ENCODE measurements at places on chromosomes 11 and 22.

GRCh38 chr22:42889304-42889703 lies 32.2 kb upstream of the ARFGAP3 start:
- DNase-seq, result no peak

DNA sequence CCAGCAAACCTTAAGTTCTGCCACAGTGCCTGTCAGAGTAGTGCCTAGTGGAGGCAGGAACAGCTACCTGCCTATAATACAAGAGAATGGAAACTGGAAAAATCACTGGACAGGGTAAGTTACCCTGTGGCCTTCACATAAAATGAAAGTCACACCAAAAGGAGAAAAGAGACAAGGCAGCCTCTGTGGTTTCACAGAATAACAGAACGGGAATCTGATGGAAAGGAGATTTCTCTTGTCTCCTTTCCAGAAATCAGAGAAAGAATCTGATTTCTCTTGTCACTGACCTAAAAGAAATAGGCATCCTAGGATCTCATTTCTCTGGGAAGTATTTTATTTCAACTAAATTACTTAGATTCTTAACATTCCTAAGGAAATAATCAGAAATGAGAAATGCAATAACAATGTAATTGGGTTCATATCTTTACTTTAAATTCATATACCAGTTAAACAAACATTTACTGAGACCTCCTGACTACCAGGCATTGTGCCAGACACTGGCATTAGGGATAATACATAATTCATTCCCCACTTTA lies 41.6 kb downstream of the PRCP start:
- no peak for DNase-seq

DNA sequence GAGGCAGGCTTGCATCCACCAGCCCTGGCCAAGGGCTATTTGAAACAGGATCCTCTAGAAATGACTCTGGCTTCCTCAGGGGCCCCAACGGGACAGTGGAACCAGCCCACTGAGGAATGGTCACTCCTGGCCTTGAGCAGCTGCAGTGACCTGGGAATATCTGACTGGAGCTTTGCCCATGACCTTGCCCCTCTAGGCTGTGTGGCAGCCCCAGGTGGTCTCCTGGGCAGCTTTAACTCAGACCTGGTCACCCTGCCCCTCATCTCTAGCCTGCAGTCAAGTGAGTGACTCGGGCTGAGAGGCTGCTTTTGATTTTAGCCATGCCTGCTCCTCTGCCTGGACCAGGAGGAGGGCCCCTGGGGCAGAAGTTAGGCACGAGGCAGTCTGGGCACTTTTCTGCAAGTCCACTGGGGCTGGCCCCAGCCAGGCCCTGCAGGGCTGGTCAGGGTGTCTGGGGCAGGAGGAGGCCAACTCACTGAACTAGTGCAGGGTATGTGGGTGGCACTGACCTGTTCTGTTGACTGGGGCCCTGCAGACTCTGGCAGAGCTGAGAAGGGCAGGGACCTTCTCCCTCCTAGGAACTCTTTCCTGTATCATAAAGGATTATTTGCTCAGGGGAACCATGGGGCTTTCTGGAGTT lies 13.3 kb downstream of the IL10RA start:
- DNase-seq, result no peak

DNA sequence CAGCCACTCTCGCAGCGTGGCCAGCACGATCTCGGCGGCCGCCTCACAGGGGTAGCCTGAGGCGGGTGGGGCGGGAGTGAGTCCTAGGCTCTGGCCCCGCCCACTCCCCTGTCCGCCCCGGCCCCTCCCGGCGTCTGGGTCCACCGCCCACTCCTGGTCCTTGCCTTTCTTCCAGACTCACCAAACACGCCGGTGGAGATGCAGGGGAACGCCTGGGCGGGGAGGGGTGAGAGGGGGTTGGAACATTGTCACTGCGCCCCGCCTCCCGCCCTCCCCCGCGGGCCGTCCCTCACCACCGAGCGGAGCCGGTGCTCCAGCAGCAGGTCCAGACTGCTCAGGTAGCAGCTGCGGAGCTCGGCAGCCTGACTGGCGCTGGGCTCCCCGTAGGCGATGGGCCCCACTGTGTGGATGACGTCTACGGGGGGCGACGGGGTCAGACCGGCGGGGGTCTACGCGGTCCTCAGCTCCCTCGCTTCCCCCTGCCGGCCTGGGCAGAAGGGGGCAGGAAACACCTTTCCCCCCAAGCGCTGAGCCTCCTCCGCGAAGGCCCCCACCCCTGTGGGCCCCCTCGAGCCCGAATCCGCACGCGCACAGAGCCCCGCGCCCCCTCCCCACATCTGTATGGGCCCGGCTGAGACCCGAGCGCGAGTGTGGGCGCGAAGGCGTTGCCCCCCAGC lies 13.2 kb downstream of the OTUB1 start:
- DNase-seq, result no peak

- no peak for DNase-seq
Measured at GRCh38 chr11:46948378-46949131, 12.0 kb downstream of the CSTPP1 start.

DNA sequence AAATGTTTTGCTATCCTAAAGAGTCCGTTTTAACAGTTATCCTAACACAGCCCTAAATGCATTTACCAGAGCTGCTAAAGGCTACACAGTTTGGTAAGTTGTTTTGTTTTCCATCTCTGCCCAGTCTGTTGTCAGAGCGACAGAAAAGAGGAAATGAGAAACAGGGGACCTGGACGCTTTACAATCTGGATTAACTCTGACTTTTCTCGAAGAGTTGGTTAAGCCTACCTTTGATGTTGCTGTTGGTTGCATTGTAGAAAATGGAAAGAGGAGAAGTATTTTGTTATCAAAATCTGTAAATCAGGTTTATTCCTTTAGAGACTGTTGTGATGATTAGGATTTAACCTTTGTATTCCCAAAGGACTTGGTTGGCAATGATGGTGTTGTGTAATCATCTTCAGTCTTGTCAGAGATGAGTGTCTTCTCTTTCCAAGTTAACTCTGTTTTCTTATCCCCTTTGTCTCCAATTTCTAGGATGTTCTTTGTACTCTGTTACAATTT lies 481 bp downstream of the ANGPTL5 start:
- DNase-seq, result no peak

DNA sequence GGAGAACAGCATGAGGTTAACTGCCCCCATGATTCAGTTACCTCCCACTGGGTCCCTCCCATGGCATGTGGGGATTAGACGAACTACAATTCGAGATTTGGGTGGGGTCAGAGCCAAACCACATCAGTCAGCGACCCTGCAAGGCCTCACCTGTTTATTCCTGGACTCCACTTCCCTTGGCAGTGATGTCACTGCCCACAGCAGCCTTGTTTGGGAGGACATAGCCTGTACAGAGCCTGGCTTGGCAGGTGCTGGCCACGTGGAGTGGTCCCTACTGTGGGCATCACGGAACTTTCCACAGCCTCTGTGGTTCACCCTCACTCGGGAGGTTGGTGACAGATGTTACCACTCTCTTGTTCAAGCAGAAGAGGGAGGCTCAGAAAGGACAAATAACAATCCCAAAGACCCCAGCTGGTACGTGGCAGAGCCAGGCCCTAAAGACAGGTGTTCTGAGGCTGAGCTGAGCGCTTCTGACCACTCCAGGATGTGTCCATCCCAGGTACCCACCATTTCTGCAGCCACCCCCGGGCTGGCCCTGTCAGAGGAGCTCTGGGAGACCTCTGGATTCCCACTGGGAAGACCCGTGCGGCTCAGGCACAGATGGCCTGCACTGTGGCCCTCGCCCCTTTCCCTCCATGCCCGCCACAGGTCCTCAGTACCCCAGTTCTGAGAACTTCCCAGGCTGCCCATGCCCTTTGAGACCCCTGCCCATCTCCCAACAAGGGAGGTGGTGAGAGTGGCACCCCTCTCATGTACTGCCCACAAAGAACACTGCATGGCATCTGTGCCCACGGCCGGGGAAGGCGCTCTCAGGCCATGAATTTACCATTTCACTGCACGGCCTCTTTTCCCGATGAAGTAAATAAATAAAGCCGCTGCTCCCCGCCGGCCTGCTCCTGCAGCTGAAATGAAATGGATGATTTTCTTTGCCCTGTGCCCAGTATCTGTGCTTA lies 605.8 kb downstream of the TBC1D22A start:
- no peak for DNase-seq

DNA sequence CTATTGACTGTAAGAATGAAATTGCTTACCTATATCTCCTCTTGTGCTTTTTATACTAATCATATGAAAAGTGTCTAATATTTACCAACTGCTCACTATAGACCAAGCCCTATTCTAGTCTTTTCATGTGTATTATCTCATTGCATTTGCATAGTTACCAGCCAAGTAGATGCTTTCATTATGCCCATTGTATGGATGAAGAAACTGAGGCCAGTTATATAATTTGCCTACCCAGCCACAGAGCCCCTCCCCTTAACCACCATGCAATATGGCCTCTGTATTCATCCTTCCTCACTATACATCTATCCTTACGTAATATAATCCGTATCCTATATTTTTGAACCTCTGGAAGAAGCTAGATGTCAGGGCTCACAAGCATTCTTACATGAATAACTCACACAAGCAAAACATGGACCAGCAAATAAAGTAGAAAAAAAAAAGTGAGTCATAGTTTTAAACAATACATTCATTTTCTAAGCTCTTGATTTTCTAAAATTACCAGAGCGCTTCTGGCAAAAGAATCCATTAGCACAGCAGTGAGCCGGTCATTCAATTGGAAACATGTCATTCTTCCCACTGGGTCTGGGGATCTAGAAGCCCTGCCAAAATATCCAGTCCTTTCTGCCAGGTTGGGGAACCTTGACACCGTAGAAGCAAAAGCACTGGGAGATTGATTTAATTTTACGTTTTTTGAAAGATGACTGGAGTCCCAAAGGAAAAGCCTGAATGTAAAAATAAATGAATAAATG lies 80.0 kb downstream of the C11orf91 start:
- DNase-seq, result no peak

DNA sequence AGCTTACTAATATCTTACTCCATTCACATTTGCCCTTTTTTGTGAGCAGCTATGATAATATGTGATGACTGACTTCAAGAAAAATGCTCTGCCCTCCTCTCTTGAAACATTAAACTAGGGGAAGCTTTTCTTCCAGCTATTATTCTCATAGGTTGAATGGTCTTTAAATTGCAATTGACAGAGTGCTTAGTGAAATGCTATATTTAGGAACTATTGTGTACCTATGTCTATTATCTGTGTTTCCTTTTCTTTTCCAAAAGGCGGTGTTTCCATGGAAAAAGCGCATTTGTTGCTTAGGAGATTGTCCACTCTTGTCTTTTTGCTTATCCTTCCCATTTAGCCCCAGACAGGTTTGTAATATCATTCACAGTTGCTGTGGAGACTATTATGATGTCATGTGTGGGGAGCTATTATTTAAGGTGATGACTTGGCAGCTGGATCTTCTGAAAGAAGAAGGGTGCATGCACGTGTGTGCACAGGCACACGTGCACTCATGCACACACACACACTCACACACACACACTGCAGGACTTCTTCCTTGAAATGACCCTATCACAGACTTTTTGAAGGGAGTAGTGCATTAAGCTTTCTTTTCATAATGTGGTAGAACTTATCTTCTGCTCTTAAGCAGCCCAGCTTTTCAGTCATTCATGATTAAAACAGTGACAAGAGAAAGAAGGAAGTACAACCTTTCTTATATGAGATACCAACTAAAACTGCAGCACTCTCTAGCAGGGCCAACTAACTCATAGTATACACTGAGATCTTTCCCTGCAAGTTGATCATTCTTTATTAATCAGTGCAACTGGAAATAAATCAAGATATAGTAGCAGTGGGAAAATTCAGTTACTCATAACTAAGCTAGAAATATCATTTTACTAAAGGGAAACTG lies 340.8 kb upstream of the MTNR1B start:
- DNase-seq, result no peak

DNA sequence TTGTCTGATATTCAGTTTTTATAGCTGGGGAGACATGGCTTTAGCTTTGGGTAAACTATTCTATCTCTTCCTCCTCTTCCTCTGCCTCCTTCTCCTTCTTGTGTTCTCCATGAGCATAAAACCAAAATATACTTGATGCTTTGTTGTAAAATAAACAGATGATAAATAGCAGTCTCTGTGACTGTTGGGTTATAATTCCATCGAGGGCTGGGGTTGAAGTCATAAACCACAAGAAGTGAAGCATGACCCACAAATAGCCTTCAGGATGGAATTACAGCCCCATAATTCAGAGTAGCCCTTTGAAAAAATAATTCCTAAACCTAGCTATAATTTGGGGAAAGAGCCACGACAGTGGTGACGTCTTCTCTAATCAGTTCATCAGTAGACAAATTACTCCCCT lies 177.7 kb downstream of the SNX19 start:
- no peak for DNase-seq

DNA sequence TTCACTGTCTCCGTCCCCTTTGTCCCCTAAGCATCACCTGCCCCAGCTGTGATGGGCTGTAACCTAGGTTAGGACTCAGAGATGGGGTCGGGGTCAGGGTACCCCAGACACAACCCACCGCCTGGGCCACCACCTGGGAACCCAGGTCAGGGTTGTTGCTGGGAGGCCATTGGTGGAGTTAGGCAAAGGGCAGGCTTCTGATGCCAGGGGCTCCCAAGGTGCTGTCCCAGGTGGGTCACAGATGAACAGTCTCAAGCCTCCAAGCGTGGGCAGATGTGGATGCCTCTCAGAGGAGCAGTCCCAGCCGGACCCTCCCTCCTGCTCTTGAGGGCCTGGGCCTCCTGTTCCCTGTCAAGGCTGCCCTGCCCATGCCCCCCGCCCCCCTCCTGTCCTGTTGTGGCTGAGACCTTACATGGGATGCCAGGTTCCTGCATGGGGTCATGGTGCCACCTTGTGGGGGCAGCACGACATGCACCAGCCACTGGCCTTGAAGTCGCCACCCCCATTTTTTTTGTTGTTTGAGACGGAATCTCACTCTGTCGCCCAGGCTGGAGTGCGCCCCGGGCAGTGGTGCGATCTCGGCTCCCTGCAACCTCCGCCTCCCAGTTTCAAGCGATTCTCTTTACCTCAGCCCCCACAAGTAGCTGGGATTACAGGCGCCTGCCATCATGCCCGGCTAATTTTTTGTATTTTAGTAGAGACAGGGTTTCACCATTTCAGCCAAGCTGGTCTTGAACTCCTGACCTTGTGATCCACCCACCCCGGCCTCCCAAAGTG lies 12.1 kb downstream of the GATD1 start:
- peak; percentile 18 for DNase-seq

GRCh38 chr11:2996976-2997375 lies 4.8 kb upstream of the NAP1L4 start:
- DNase-seq, result no peak

DNA sequence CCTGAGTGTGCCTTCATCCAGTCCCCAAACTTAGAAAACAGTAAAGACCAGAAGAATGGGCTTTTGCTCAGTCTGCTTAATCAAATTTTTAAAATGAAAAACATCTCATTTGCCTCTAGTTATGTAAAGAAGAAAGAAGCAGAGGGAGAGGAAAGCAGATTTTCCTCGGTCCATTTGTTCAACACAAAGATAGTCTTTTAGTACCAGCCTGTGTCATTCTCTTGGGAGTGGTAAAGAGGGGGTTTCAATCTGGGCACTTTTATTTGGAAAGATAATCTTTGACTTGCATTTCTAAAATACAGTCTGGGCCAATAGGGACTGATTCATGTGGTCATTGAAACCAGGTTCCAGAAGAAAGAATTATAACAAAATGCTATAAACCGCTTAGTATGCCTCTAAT lies 29.5 kb downstream of the KREMEN1 start:
- no peak for DNase-seq

- no peak for DNase-seq
Measured at GRCh38 chr11:10639350-10639749, 54.2 kb downstream of the IRAG1 start.

GRCh38 chr11:47179655-47179991 lies 2.9 kb upstream of the ARFGAP2 start:
- DNase-seq, result no peak

- DNase-seq, result no peak
Measured at GRCh38 chr22:22893077-22893805, 5.6 kb downstream of the IGLL5 start.

- DNase-seq, result no peak
Measured at GRCh38 chr11:112966561-112966960, 5.3 kb downstream of the NCAM1 start.

- DNase-seq, result no peak
Measured at GRCh38 chr11:74269161-74269811, 42.2 kb downstream of the P4HA3 start.
